CD4-positive, alpha-beta T cell (primary cell): ENCODE measurements at places on chromosomes 12 and 14. TPM values are rescaled to one million over a fixed set of nuclear protein-coding genes. Genes with fewer than 3 reads are reported as not detected.

The FERMT2 gene
- 0.61 TPM for total RNA-seq

The MEG3 gene
- total RNA-seq, result not detected

The BAG5 gene
- total RNA-seq, result 40.3 TPM

The C12orf50 gene
- total RNA-seq, result not detected

The GZMB gene
- total RNA-seq, result 2.9 TPM
